ENCODE measurements at places on chromosomes 2 and 18.

DNA sequence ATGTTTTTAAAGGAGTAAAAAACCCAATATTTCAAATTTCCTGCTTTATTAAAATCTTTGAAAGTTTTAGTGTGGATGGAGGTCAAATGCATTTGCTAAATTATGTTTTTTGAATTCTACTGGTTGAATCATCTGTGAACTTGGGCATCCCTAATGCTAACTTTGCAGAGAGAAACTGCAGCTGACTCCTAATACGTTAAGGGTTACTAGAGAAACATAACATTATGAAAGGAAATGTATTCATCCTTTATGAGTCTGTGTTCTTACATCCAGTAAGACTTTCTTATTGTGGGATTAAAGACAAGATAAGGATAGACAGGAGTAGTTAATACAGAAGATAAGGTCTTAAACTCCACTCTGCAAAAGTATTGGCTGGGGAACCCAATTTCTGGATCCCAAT lies 140.6 kb downstream of the FAM124B start:
- no peak for DNase-seq

- no peak for DNase-seq
Observed at GRCh38 chr2:238176613-238177012, 17.8 kb downstream of the ERFE start.

DNA sequence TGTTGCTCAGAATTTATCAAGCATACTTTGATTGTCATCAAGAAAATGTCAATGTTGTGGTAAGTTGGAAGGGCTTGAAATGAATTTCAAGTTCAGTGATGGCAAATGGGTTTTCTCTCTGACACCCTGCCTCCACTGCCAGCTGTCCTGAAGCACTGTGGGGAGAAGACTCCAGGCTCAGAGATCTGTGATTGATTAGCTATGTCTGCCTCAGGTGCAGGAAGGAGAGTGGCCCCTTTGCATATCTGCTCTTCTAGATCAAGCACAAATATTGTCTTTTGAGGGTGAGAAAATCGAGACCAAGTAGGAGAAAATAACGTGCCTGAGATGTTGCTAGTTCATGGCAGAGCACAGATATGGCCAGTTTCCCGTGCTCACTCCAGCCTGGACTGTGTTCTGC lies 178.8 kb upstream of the GLI2 start:
- no peak for DNase-seq

DNA sequence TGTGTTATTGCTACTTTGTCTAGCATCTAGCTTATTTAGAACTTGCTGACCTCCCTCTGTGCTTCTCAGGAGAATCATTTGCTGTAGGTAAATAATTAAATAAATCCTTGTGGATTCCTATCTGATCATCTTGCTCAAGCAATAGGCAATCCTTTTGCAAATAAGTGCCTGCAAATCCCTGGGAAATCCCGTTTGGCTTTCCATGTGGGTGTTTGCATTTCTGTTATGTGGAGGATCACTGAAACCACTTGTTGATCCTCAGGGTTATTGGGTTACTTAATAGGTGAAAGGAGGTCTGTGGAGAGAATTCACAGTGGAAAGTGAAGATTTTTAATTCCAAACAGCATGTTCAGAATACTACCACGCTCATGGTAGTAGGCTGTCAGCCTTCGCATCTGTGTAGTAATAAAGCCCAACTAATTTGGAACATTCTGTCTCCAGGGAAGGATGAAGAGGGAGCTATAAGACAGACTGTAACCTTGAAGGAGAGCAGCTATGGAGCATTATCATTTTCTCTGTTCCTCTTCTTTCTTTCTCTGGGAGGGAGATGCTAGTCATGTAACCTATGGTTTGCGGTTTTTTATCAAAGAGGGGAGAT lies 72.5 kb downstream of the GULP1 start:
- no peak for DNase-seq

DNA sequence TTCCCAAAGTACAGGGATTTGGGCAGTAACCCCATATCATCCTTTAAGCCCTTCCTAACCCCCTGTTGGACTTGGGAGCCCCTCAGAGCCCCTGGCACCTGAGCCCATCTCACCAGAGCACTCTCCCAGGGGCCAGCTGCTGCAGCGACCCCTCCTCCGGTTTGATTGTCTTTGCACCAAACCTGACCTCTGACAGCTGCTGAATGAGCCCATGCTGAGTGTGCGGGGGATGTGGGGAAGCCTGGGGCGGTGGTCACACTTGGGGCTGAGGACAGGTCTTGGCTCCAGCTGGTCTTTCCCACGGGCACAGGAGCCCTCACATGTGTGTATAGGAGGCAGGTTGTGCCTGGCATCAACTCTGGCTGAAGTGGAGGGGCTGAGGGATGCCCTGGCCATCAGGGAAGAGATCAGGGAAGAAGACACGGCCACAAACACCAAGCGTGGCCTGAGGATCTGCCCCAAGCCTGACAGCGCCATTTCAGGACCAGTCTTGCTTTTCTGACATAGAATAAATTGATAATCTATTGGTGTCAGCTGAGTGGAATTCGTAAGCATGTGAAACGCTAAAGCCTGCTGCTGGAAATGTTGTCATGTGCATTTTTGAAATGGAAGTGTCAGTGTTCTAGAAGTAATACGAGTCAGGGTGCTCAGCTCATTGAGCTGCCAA lies 102.4 kb downstream of the ACKR3 start:
- no peak for DNase-seq

- peak; percentile 63 for DNase-seq
Observed at GRCh38 chr18:31497836-31498573, at the start of gene DSG2. TSS of gene DSG2 (plus strand) at chr18:31498177. CDS start at chr18:31498252, 75 bp downstream.

- DNase-seq = no peak
Observed at GRCh38 chr2:123080331-123080730, 944.8 kb upstream of the CNTNAP5 start.

- peak; percentile 60 for DNase-seq
Observed at GRCh38 chr2:65366595-65367125, 65.7 kb downstream of the SPRED2 start.

- no peak for DNase-seq
Observed at GRCh38 chr2:47724221-47724981, 58.5 kb upstream of the MSH6 start.

GRCh38 chr2:135890835-135891234 lies 14.6 kb upstream of the MCM6 start:
- no peak for DNase-seq

DNA sequence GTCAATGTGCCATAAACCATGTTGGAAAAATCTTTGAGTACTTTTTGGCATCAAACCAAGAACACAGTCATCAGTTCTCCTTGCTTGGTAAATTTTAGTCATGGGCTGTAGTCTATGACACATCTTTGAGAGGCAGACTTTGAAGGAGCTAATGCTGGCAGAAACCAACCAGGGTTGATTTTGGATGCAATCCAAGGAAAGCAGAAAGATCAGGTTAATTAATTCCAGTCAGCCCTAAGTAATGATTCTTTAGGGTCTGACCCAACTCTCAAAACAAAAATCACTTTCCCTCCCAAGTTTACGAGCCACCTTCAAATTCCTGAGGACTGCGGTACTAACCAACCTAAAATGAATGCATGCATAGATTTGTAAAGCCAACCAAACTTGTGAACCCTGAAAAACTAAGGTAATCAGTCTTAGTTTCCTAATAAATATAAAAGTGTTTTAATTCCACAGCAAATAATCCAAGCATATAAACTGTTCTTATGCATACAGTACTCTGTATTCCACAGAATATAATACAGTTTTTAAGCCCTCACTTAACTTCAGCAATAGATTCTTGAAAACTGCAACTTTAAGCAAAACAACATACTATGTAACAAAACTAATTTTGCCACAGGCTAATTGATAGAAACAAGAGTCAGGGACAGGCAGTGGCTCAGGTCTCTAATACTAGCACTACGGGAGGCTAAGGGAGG lies 22.0 kb downstream of the AP1S3 start:
- DNase-seq = peak; percentile 17

DNA sequence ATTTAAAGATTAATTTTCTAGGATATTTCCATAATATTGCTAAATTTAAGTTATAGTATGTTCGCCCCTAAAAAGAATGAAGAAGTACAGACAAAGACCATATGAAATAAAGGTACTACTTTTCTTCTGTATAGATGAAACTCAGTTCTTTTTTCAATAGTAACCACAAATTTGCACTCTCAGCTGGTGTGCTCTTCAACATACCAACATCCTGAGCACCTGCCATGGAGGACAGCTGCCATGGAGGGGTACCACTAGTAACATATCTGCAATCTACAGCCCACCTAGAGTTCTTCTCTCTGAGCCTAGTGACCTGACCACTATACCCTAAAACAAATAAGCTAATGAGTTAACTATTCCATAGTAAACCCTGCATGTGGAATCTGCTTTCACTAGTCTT lies 36.8 kb upstream of the ERCC3 start:
- DNase-seq = no peak

DNA sequence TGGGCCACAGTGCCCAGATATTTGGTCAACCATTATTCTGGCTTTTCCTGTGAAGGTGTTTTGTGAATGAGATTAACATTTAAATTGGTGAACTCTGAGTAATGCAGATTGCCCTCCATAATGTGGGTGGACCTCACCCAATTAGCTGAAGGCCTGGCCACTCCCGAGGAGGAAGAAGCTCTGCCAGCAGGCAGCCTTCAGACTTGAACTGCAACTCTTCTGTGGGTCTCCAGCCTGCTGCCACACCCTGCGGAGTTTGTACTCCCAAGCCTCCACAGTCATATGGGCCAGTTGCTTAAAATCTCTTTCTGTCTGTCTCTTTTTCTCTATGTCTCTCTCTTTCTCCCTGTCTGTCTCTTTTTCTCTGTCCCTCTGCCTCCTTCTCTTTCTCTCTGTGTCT lies 262.7 kb downstream of the MYCN start:
- DNase-seq = no peak

DNA sequence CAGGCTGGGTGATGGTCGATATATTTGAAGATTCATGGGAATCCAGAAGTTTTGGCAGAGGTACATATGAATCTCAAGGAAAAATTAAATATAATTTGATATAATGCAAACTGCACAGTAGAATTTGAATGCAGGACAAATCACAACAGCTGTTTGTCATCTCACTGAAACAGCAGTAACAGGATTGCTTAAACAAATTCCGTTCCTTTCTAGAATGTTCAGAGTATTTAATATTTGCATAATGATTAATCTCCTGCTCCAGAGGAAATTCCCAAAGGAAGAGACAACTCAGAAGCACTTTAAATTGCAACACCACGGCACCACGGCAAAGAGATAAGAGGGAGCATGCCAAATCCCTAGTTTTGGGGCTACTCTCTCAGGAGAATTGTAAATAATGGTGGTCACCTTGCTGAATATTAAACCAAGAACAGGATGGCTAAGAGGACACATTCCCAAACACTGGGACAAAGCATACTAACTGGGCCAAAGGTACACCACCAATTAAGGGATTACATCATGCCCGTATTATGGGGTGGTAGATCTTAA lies 67.8 kb upstream of the MAP4K3 start:
- no peak for DNase-seq

GRCh38 chr2:145000376-145000775 lies 480.5 kb upstream of the ZEB2 start:
- DNase-seq = no peak

GRCh38 chr18:9466127-9466526 lies 9.2 kb upstream of the RALBP1 start:
- DNase-seq = no peak

Data from NCI-H345 (cell line).